ENCODE measurements at places on chromosomes 16 and 17.

DNA sequence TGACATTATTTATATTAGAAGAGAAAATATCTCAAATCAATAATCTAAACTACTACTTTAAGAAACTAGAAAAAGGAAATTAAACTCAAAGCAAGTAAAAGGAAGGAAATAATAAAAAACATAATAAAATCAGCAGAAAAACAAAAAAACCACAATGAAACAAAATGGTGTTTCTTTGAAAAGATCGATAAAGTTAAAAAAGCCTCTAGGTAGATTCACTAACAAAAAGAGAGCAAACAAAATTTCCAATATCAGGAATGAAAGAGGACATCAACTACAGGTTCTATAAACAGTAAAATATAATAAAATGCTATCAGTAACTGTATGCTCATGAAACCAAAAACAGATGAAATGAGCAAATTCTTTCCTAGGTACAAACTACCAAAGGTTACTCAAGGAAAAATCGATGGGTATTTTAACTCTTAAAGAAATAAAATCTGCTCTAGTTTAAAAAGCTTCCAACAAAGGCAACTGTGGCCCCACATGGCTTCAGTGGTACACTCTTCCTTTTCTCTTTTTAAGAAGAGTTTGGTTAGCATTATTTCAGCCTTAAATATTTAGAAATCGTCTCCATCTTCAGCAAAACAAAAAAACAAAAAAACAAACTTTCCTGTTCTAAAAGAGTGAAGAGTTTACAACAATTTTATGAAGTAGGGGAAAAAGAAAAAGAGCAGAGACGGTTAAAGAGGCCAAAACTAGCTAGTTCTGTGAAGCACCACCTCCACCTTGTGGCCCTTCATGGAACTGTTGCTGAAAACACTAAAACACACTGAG is 102.2 kb downstream of the TRIM37 start:
- DNase-seq, result peak; percentile 68

DNA sequence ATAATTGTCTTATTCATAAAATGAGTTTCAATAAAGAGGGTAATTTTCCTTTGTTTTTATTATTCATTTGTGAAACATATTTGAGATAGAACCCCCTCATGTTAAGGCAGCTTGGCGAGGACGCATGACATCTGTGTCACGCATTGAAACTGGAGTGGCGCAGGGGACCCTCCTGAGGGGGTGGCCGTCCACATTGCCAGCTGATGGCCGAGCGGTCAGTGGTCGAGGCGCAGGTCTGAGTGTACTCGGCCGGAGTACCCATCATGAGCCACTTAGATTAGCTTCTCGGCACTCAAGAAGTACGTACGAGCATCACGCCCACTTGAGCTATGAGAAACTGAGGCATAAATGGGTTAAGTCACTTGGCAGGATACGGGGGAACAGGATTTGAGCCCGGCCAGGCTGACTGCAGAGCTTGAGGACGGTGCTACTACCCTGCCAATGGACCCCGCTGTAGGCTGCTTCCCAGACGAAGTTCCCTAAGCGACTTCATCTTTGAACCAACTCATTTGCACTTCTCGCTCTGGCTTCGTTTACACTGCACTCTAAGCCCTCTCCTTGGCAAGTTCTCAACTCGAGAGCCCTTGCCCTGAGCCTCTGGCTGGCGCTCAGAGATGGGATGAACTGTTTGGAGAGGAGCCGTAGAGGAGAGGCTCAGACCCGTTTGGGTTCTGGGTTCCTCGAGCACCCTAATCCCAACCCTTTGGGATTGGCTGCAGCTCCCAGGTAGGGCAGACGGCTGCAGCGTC is 91.8 kb downstream of the SDK2 start:
- no peak for DNase-seq

DNA sequence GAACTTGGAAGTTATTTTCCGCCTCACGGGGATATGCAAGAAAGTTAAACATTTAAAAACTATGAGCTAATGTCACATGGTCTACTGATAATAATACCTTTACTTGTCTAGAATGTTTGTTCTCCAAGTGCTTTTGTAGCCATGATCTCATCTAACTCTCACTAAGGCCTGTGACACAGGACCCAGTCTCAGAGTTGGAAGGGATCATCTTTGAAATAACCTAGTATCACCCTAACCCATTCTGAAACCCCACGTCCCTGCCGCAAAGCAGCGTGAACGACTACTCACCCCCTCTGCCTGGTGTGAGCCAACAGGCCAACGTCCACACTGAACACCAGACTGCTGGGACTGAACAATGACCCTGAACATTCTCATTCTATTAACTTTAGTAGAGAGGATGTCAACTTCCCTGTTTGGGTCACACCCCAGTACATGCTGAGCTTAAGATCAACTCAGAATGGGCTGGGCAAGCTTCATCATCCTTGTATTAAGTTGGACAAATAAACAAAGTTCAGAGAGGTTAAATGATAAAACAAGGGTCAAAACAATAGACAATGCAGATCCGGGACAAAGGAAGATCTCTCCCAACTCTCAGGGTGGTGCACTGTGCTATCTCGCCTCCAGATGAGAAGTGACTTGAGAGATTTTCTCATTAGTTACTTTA is 54.8 kb upstream of the BCAR1 start:
- no peak for DNase-seq

- no peak for DNase-seq
Measured at GRCh38 chr17:48719642-48720265, 2.6 kb downstream of the PRAC1 start.

DNA sequence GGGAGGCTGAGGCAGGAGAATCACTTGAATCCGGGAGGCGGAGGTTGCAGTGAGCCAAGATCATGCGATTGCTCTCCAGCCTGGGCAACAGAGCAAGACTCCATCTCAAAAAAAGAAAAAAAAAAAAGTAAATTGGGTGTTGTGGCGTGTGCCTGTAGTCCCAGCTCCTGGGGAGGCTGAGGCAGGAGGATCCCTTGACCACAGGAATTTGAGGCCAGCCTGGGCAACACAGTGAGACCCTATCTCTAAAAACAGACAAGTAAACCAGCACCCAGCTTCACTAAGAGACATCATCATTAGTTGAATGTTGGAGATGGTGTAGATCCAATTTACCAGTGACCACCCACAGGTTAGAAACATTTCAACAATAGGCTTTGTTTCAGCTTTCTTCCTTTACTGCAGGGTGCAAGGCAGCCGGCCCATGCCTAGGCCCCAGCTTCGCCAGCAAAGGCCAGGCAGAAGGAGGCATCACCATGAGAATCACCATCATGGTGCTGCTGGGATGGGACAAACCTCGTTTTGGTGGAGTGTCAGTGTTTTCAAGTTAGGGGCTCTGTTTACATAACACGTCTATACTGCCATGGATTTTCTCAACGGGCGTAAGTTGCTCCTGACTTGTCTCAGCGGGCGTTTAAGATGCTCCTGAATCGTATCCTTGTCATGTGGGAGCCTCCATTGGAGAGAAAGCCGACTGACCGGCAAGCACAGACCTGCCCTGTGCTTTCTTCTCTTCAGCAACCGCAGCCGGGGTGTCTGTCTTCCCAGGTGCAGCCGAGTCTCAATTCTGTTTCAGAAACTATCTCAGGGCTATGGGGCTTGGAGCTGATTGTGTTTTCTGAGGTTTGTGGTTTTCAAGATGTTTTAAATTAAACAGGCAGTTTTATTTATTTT is 7.3 kb downstream of the TCF25 start:
- no peak for DNase-seq

DNA sequence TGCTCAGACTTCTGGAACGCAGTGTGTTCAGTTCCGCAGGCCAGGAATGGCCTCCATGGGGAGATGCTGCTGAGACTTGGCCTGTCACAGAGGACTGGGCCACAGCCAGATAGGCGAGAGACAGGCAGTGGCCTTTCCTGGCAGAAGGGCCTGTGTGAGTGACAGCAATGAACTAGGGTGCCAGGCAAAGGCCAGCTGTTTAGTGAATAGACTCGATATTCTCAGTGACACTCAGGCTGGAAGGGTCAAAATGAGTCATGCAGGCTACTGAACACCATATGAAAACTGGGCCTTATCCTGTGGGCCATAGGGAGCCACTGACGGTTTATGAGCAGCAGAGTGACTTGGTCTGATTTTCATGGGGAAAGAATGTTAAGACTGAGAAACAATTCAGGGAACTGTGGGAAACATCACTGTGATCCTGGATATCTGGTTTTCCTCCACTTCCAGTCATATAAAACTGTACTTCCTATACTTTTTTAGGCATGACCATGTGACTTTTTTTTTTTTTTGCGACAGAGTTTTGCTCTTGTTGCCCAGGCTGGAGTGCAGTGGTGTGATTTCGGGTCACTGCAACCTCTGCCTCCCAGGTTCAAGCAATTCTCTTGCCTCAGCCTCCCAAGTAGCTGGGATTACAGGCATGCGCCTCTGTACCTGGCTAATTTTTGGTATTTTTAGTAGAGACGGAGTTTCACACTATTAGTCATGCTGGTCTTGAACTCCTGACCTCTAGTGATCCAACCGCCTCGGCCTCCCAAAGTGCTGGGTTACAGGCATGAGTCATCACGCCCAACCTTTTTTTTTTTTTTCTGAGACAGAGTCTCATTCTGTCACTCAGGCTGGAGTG is 5.2 kb upstream of the NUBP1 start:
- DNase-seq, result peak; percentile 27

DNA sequence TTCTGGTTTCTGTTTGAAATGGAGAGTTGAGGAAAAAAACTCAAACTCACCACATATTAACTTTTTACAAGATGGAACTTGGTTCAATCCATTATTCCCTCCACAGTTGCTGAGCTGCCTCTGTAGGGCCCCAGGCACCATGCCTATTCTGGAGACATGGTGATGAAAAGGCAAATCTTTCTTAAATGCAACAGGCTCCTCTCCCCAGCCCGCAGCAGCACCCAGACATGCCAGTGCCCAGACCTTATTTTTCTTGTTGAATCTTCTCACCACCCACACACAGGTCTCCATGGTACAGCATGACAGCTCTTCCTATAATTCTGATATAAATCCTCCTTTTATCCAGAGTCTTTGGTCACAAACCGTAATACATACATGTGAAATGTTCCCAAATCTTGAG is 7.6 kb downstream of the CYTH1 start:
- no peak for DNase-seq

DNA sequence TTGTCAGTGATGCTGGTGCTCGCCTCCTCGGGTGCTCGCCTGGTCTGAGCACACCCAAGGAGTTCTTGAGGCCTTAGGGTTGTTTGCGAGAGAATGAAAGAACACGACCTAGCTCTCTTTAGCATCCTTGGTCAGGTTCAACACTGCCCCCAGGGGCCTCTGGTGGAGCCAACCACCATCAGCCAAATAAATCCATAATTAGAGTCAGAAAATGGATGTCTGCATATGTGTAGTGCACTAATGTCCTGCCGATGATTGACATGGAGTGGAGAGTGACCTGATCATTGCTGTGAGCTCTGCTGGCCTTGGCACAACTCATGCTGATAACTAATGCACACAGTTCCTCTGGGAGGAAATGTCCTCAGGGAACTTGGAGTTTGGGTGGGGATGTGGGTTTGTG is 8.2 kb upstream of the STH start:
- DNase-seq, result no peak

- DNase-seq, result no peak
Measured at GRCh38 chr17:28765038-28765437, 21.2 kb downstream of the TRAF4 start.

DNA sequence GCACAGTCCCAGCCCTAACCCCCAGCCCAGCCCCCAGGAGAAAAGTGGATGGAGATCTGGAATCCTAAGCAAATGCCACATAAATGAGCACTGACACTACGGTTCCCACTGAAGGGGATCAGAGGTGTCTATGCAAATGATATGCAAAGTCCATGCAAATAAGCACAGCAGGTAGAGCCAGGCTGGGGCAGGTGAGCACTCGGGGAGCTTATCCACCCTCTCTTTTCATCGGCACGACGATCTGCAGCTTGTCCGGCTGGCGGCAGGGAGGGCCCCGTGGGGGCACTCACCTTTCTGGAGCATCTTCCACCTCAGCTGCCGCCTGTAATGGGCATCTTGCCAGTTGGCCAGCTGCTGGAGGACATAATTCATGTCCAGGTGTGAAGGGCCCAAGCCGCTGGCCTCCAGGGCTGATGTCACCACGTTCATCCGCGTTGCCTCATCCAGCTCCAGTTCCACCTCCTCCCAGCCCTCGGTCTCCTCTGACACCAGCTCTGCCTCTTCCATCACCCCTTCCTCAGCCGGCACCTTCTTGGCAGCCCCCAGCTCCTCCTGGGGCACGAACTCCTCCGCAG is 9.9 kb downstream of the HAP1 start:
- DNase-seq, result no peak

DNA sequence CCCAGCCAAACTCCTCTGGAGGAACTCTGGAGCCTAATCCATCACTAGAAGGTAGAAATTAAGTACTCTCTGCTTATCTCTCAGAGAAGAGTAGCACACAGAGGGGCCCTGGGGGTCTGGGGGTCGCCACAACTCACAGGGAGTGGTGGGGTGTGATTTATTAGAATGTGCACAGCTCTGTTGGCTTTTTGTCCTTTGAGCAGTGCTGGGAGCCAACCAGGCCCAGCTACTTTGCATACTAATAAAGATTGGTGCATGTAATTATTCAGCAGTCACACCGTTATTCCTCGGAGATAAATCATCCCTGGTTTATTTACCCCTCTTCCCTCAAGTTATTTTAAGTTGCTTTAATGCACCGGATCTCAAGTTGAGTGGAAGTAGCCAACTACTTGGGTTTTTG is 606.7 kb upstream of the EEF2KMT start:
- DNase-seq, result no peak

- peak; percentile 44 for DNase-seq
Measured at GRCh38 chr16:57591086-57591869, 37.2 kb upstream of the ADGRG1 start.

- DNase-seq, result no peak
Measured at GRCh38 chr17:31327534-31328159, 6.2 kb upstream of the EVI2A start.

Measured in stimulated activated CD4-positive, alpha-beta T cell treated with anti-CD3 and anti-CD28 coated beads, Interleukin-1b, Interleukin-23, amount 100 ng/mL, for 4 hours (primary cell).